ENCODE measurements at places on chromosomes 6 and 20.
A peak's percentile ranks its signal among the peaks of the same experiment; 100 is the strongest.

- no peak for DNase-seq
These were observed 27.3 kb downstream of the NQO2 start for GRCh38 chr6:3026791-3027626.

- peak; percentile 49 for DNase-seq
These were observed 172.9 kb downstream of the ADGRG6 start for GRCh38 chr6:142474531-142475289.

DNA sequence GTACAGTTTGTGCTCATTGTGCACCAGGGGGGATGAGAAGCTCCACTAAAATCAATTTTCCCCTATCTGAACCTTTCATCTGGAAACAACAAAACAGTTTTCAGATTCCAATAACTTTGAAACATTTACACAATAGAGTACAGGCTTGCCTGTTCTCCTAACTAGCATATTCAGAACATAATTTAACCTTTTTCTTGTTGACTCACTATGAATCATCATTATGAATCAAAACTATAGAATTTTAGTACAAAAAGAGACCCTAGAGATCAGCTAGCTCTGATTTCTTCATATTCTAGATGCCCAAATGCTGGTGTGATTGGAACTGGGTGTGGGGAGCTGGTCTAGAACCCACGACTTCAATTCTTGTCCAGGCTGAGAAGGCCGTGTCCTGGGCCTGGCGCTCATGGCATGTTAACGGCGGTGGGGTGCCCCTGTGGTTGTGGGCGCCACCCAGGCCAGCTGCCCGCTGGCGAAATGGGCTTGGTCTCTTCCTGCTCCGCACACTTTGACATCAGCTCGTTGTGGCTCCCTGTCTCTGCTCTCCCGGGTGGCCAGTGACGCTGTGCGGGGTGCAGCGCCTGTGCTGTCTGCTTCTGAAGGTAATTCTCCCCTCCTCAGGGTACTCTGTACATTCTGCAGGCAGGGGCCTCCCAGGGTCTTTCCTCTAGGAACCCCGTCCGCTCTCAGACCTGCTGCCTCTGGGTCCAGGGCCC is 29.9 kb upstream of the AGPAT4 start:
- no peak for DNase-seq

DNA sequence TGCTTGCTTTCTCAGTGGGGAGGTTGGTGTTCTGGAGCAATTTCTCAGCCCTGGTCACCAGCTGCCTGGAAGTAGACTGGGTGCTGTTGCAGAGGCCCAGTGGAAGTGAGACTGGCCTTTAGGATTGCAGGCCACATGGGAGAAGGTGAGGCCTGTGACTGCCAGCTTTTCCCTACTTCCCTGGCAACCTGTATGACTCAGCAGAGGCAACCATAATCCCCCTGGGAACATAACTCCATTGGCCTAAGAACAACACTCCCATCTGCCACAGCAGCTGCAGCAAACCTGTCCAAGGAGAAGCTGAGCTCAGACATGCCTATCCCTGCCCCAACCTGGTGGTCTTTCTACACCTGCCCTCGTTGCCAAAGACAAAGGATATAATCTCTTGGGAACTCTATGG is 473.5 kb upstream of the SPTLC3 start:
- DNase-seq: peak; percentile 48

GRCh38 chr6:80338201-80338836 is 231.8 kb downstream of the BCKDHB start:
- peak; percentile 3 for DNase-seq

DNA sequence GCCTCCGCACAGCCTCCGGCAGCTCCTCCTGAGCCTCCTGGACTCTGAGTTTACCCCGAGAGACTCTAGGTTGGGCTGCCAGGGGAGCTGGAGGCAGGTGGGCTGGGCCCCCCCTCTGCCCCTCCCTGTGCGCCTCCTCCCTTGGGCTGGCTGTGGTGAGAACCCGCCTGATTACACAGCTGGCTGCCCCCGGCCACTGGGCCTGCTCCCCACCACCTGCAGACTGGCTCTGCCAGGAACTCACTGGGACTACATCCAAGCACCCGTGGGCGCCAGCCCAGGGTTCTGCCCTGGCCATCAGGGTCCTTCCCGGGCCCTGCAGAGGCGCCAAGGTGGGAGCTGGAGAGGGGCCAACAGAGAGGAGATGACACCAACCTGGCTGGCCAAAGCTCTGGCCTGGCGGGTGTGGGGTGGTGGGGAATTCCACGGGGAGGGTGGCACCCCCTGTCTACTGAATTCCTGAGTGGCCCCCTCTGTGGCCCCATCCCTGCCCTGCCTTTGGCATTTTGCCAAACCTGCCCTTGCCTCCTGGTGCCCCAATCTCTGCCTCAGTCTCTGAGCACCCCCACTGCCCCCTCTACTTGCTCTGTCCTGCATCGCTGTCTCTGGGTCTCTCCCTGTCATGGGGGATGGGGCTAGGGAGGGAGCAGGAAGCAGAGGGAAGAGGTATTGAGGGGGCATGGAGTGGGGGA is 21.9 kb upstream of the CDH22 start:
- peak; percentile 71 for DNase-seq

DNA sequence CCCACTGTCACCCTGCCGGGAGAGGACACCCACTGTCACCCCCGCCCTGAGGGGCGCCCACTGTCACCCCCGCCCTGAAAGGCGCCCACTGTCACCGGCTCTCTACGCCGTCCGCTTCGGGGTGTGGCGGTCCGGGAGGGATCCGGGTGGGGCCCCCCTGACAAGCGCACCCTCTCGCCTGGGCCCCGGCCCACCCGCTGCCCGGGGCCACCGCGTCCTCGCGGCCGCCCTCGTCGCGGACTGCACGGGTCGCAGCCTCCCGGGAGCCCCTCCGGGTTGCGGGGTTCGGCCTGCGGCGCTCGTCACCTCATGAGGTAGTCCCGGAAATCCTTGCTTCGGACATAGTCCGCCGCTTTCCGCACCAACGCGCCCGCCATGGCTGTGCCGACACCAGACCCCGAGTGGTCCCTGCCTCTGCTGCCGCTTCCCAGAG is 224 bp downstream of the MPC1 start:
- no peak for DNase-seq

- DNase-seq: no peak
These were observed 34.2 kb downstream of the ARHGAP40 start for GRCh38 chr20:38635721-38636288.

DNA sequence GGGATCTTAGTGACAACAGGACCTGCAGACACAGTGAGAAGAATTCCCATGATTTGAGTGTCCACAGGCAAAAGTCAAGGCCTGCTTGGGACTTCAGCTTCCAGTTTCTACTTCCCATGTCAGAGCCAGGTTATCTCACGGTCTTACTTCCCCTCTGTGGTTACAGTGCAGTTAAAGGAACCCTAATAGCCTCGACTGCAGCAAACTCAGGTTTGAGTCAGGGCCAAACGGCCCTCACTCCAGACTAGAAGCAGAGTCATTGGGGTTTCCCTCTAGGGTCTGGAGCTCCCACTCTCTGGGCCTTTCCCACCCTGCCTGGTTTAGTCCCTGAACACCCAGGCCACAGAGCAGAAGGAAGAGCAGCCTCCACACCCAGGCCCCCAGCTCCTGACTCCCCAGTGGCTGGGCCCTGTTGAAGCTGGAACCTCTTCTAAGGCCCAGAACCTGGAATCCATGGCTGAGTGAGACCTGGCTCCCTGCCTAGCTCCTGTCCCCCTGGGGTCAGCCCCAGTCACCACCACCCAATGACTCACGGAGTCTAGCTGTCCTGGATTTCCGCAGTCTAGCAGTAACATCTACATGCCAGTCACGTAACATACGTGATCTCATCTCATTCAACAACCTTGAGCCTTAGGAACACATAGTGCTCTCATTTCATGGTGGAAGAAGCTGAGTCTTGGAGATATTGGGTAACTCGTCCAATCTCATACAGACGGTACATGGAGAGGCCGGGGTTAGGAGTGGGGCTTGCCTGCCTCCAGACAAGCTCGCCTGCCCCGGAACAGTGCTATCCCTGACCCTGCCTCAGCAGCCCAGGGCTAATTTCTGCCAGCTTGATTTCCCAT is 9.2 kb upstream of the GHRH start:
- no peak for DNase-seq

- no peak for DNase-seq
These were observed 3.6 kb upstream of the MDFI start for GRCh38 chr6:41634657-41635056.

GRCh38 chr20:62744741-62745191 is 36.1 kb downstream of the NTSR1 start:
- DNase-seq: no peak

GRCh38 chr20:20955892-20956291 is 150.3 kb downstream of the LINC00237 start:
- DNase-seq: no peak

DNA sequence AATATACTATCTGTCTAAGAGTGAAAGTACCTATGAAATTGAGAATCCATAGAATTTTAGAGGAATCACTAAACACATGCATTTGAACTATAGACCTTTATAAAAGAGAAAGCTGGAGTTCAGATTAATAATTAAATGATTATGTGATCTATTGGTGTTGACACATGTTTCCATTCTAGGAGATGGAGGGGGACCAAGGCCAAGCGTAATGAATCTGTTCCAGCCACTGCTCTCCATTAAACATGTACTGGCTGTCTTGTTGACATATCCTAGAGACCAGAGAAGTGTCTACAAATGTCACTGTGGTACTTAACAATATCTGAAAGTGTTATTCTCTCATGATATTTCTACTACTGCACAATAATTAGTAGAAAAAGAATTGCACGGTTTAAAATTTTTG is 432.4 kb downstream of the BMP2 start:
- no peak for DNase-seq

DNA sequence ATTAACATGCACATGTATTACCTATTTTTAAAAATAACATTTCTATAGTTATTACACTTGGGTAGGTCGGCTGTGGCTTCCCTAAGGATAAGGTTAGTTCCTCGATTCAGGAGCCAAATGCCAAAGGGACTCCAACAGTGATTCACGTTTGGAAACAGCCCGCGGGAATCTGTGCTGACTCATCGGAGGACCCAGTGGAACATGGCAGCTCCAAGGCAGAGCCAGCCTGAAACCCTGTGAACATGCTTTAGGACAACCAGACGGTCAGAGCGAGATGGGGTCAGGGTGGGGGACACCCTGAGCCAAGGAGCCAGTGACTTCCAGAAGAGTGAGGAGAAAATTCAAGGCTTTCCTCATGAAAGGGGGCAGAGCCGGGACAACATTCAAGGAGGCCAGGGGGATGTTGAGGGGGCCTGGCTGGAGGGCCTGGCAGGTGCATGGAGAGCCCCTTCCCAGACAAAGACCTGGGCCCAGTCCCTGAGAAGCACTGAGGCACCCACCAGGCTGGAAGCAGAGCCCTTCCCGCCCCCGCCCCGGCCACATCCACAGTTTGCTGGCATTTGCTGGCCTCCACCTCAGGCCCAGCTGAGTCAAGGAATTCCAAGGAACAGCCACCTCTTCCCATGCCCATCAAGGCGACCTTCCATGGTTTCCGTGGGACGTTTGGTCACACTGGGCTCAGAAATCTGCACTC is 133.2 kb downstream of the SNX5 start:
- DNase-seq: no peak

DNA sequence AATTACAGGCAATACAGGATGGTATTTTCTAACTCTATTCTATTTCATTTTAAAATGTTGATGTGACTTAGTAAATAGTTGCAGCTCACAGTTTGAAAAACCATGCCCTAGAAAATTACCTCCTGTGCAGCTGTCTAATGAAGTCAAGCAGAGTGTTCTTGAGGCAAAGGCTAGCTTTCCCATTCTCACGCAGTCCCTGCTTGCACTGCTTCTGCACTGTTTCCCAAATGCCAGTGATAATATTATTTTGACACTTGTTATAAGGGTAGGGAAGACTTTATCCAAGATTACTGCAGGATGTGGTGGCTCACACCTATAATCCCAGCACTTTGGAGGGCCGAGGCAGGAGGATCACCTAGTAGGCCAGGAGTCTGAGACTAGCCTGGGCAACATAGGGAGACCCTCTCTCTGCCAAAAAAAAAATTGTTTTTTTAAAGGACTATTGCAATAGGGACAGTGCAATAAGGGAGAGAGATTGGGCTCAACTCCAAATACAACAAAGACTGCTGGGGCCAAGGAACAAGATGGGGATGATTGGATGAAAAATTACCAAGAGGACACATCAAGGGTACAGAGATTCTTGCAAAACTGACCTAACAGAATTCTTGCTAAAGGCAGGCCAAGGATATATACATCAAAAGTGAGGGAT is 196.1 kb downstream of the LY86 start:
- no peak for DNase-seq

- peak; percentile 16 for DNase-seq
These were observed 28.4 kb upstream of the NFATC2 start for GRCh38 chr20:51570739-51571459.

- DNase-seq: no peak
These were observed 81.7 kb upstream of the NXT1 start for GRCh38 chr20:23268792-23269354.

DNA sequence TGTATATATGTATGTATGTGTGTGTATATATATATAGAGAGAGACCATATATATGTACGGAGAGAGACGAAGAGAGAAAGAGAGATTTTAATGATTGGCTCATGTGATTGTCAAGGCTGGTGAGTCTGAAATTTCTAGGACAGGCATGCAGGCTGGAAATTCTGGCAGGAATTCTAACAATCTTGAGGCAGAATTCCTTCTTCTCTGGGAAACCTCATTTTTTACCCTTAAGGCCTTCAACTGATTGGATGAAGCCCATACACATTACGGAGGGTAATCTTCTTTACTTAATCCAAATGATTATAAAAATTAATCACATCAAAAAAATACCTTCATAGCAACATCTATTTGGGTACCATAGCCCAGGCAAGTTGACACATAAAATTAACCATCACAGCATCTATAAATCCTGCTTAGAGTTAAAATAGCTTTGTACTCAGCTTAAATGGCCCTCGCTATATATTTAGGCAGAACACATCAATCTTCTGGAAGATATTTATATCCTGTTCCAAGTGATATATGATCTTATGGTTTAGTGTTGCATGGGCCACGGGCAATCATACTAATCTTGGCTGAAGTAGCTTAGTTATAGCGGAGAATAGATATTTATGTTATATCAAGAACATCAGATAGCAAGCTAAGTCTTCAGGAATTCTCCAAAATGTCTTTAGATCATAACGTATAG is 36.6 kb downstream of the ABRACL start:
- DNase-seq: no peak

DNA sequence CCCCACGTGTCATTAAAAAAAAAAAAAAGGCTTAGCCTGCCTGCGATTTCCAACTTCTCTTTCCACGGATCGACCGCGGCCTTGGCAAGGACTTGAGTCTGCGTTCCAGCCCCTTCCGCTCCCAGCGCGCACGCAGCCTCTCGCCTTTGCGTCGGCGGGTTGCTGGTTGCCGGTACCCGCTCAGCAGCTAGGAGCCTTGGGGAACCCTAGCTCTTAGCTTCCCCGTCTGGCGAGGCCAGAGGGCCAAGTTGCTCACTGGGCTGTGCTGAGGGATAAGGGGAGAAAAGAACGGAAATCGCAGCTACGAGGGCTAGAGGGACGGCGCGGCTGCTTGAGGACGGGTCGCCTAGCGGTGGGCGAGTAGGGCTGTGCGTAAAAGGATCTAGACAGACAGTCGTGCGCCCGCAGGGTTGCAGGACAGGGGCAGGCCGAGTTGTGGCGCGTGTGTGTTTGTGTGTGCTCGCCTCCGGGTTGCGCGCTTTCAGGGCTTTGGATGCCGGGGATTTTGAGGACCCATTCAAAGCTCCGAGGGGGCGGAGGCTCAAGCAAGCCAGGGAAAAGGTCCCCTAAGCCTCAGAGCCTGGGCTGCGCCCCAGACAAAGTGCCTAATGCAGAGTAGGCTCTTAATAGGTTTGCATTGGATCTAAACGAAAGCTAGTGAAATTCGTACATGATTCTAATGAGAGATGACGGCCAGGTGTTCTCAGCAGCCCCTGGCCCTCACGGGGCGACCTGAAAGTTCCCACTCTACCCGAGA is 40.5 kb upstream of the OSTM1 start:
- no peak for DNase-seq
